Mammary epithelial cell (primary cell): ENCODE measurements at places on chromosomes 6 and 20.

DNA sequence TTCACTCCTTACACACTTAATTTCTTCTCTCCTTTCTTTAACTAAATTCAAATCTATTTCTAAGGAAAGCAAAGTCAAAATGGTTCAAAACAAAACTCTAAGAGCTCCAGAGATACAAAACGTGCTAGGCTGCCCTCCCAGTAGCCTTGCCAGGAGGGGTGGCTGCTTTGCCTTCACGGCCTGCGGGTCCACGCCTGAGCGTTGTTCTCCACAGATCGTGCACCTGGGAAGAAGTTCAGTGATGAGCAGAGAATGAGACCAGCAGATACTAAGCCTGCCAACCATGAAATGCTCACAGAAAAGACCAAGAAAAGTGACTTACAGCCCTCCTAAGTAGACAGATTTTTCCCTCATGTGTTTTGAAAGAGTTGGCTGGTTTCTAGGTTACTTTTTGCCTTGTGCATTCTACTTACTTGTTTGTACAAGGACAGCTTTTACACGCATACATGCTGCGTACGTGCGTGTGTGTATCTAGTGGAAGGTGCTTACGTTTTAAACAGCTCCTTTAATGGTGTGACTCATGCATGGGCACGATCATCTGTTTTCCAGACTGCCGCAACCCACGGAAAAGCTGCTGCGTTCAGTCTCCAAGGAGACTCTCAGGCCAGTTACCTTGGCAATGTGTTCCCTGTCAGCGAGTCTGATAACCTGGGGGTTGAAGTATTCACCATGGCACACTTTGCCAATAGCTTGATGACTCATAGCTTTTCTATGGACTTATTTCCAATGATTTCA, 32.4 kb upstream of the PBOV1 start:
- DNase-seq: peak; percentile 90

DNA sequence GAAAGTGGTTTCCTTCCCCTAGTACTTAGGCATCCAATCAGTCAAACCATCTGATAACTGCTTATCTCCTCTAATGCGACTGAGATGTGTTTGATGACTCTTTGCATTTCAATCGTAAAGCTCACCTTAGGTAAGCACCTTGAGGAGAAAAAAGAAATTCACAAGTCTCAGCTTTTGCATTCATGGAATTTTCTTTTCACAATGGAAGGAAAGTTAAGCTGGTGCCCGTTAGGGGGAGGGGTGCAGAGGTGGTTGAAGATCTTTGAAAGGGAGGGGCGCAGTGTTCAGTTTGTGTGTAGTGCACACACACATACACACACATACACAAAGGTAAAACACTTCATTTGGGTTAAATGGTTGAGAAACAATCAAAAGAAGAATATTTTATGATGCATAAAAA, 87.1 kb upstream of the SALL4 start:
- no peak for DNase-seq

GRCh38 chr6:90249458-90249857, 47.2 kb downstream of the BACH2 start:
- no peak for DNase-seq

GRCh38 chr6:70758883-70759282, 91.2 kb downstream of the SMAP1 start:
- no peak for DNase-seq

DNA sequence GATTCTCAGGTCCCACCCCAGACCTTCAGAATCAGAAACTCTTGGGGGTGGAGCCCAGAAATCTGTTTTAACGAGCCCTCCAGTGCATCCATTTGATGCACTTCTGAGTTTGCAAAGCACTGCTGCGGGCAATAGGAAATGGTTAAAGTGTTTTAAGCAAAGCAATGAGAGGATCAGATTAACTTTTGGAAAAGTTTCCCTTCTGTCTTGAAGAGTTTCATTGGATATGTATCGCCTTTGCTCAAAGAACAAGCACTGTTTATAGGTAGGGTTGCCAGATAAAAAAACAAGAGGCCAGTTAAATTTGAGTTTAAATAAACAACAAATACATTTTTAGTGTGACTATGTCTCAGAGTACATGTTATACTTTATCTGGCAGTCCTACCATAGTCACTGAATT, 226.0 kb downstream of the BMP7 start:
- no peak for DNase-seq

DNA sequence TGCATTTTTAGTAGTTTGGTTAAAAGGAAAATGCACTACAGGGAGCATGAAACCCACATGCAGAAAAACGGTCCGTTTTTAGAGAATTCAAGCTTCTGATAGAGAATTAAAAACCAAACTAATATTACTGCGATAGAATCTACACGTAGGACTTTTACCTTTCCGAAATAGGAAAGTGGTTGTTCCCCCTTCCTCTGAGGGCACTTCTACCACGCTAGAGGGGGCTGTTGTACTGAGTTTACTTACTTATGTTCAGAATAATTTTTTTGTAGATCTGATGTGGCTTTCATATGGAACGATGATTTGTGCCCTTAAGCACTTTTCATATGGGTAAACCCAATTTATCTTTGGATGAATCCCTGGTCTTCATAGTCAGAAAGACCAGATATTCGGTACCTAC, 264.3 kb upstream of the PLN start:
- peak; percentile 56 for DNase-seq

- DNase-seq: peak; percentile 44
Measured at GRCh38 chr20:50399917-50400704, 110.1 kb upstream of the PTPN1 start.

- DNase-seq: no peak
Measured at GRCh38 chr20:55678126-55678525, 327.2 kb downstream of the CBLN4 start.

GRCh38 chr6:35496841-35497570, at the start of gene TEAD3:
TSS of gene TEAD3 (minus strand) at chr6:35497079.
- DNase-seq: peak; percentile 76

DNA sequence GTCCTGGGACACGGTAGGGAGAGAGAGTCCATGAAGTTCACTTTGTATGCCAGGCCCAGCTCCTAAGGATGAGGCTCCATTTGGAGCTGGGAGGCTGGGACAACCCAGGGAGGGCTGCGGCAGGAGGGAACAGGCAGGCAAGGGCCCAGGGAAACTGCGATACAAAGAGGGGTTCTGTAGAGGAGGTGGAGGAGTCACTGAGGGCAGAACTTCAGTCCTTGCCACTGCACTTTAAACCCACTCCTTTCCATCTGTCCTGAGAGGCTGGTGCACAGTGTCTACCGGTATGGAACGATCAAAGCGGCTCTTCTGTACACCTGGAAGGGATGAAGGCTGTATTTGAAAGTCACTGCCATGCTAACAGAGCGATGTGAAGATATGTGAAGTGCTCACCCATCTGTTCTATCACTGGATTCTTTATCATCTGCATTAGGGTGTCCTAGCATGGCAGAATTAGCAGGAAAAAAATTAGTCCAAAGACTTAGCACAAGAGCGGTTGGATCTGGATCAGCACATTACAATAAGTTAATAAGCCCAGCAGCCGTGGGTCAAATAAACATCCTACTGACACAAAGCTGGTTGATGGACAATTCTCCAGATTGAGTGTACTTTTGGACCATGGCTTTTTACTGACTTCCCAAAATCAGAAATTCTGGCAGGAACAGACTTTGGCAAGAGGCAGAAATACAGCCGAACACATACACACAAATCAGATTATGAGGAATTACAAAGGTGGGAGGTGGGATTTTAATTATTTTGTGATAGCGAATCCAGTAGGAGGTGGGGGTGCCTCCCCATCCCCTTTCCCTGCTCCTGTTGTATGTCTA, 20.9 kb upstream of the ZFAND3 start:
- no peak for DNase-seq

- DNase-seq: no peak
Measured at GRCh38 chr6:20034408-20034769, 177.9 kb downstream of the MBOAT1 start.

GRCh38 chr6:145602726-145603326, 132.5 kb downstream of the EPM2A start:
- DNase-seq: no peak

GRCh38 chr6:45522486-45522885, 144.8 kb upstream of the SUPT3H start:
- DNase-seq: no peak

GRCh38 chr6:162099685-162100084, 627.9 kb downstream of the PRKN start:
- DNase-seq: peak; percentile 92

- DNase-seq: peak; percentile 50
Measured at GRCh38 chr6:45923831-45924391, 91.7 kb downstream of the CLIC5 start.

- DNase-seq: no peak
Measured at GRCh38 chr20:3970016-3970415, 45.3 kb downstream of the RNF24 start.

GRCh38 chr6:108896111-108896661, 48.0 kb downstream of the ARMC2 start:
- DNase-seq: peak; percentile 77

- peak; percentile 8 for DNase-seq
Measured at GRCh38 chr20:18056174-18057100, 1.3 kb downstream of the OVOL2 start.

GRCh38 chr6:89145091-89145955, 532 bp upstream of the PM20D2 start:
- peak; percentile 39 for DNase-seq

- DNase-seq: no peak
Measured at GRCh38 chr6:157221817-157222175, 101.5 kb downstream of the TMEM242 start.

DNA sequence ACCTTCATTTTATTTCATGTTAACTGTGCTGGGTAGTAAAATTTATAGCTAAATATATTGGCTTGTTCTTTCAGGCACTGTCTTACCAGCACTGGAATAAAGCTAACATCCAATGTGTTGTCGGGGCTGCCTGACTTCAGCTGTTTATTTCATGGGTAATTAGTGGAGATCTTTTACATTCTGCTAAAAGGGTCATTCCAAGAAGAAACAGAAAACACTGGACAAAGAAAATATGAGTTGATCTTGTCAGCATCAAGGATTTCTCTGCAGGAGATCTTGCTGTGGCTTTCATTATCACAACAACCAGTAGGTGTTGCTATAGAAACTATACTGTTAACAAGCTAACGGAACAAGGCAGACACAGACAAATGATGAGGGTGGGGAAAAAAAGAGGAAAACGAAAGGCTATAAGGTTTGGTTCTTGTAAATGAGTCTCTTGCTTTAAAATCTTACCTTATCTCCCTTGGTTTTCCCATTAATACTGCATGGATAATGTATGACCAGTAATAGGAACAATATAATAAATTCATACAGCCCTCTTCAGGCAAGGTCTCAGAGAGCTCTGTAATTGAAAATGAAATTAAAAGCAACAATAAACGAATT, 206.8 kb downstream of the SIM1 start:
- no peak for DNase-seq
